Small intestine (tissue), 16 donors: ENCODE measurements at places on chromosomes 1 and 21. TPM values are rescaled to one million over a fixed set of nuclear protein-coding genes. Genes with fewer than 3 reads are reported as not detected.

The KDF1 gene
- 19.9 TPM for polyA plus RNA-seq

The STX12 gene
- 63.3 TPM for polyA plus RNA-seq

The HCRTR1 gene
- polyA plus RNA-seq, result 0.10 TPM

GRCh38 chr1:119975006-119975405 is 78.7 kb upstream of the ADAM30 start:
- H3K4me3 ChIP-seq, result no peak overlapping the region
- no peaks in the 10 kb centered on the region for H3K27me3 ChIP-seq

DNA sequence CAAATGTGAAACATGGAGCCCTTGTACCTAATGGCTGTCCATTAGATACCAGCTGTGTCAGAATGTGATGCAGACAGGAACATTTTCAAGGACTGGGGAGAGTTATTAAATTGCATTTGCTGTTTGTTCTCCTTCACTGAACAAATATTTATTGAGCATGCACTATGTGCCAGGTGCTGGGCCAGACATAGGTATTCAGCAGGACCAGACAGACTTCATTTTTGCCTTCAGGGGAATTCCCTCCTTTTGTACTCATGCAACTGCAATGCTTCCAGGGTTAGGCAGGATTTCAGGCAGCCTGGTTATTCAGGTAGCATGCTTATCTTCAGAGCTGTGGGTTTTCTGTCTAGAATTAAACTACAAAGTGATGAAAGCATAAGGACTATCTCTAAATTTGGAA is 64.2 kb upstream of the SMYD2 start:
- H3K27ac ChIP-seq, result no peak overlapping the region
- H3K4me1 ChIP-seq, result no peaks in the 10 kb centered on the region
- no peaks in the 10 kb centered on the region for H3K36me3 ChIP-seq
- DNase-seq, result no peak
- peaks cover 4% of the 10 kb centered on the region for H3K27me3 ChIP-seq
- no peak overlapping the region for H3K4me3 ChIP-seq

- H3K27me3 ChIP-seq, result no peaks in the 10 kb centered on the region
- no peaks in the 10 kb centered on the region for H3K4me1 ChIP-seq
- H3K36me3 ChIP-seq, result no peaks in the 10 kb centered on the region
- H3K27ac ChIP-seq, result no peak overlapping the region
- peak; percentile 59 for DNase-seq
These were observed 85.8 kb upstream of the RGS1 start for GRCh38 chr1:192489748-192490147.

- no peak for DNase-seq
- H3K36me3 ChIP-seq, result no peaks in the 10 kb centered on the region
- no peak overlapping the region for H3K4me3 ChIP-seq
- no peaks in the 10 kb centered on the region for H3K27me3 ChIP-seq
These were observed 22.5 kb downstream of the DISP3 start for GRCh38 chr1:11501491-11501897.

GRCh38 chr1:155872527-155872926 is 13.2 kb downstream of the SYT11 start:
- no peak overlapping the region for H3K4me3 ChIP-seq
- no peak overlapping the region for H3K27ac ChIP-seq
- no peaks in the 10 kb centered on the region for H3K27me3 ChIP-seq
- H3K4me1 ChIP-seq, result no peaks in the 10 kb centered on the region

- H3K4me3 ChIP-seq, result no peak overlapping the region
- no peak overlapping the region for H3K27ac ChIP-seq
- no peaks in the 10 kb centered on the region for H3K27me3 ChIP-seq
- no peaks in the 10 kb centered on the region for H3K36me3 ChIP-seq
These were observed 14.5 kb upstream of the COG2 start for GRCh38 chr1:230627767-230628166.

- H3K4me3 ChIP-seq, result no peak overlapping the region
- H3K36me3 ChIP-seq, result no peaks in the 10 kb centered on the region
- peaks cover 3% of the 10 kb centered on the region for H3K4me1 ChIP-seq
- no peak overlapping the region for H3K27ac ChIP-seq
- no peak for DNase-seq
- H3K27me3 ChIP-seq, result no peaks in the 10 kb centered on the region
These were observed 75.9 kb upstream of the B3GALT5 start for GRCh38 chr21:39536835-39537234.

GRCh38 chr1:234000557-234001041 is 96.1 kb downstream of the SLC35F3 start:
- H3K36me3 ChIP-seq, result no peaks in the 10 kb centered on the region
- DNase-seq, result no peak
- H3K4me3 ChIP-seq, result no peak overlapping the region
- H3K4me1 ChIP-seq, result no peaks in the 10 kb centered on the region

GRCh38 chr21:41579692-41580091 is 71.7 kb upstream of the TMPRSS2 start:
- peak; percentile 96 for DNase-seq
- no peak overlapping the region for H3K4me3 ChIP-seq
- H3K36me3 ChIP-seq, result no peaks in the 10 kb centered on the region
- H3K27me3 ChIP-seq, result no peaks in the 10 kb centered on the region

GRCh38 chr1:96492236-96492635 is 229.3 kb upstream of the PTBP2 start:
- H3K4me3 ChIP-seq, result no peak overlapping the region
- no peak for DNase-seq
- H3K36me3 ChIP-seq, result no peaks in the 10 kb centered on the region
- H3K4me1 ChIP-seq, result no peaks in the 10 kb centered on the region
- H3K27ac ChIP-seq, result no peak overlapping the region

GRCh38 chr1:29470087-29470787 is 233.9 kb downstream of the PTPRU start:
- H3K27ac ChIP-seq, result no peak overlapping the region
- H3K27me3 ChIP-seq, result no peaks in the 10 kb centered on the region
- DNase-seq, result no peak
- no peaks in the 10 kb centered on the region for H3K36me3 ChIP-seq
- H3K4me1 ChIP-seq, result no peaks in the 10 kb centered on the region

GRCh38 chr1:53275566-53275965 is 37.2 kb upstream of the MAGOH start:
- H3K27ac ChIP-seq, result no peak overlapping the region
- H3K27me3 ChIP-seq, result peaks cover 2% of the 10 kb centered on the region
- no peaks in the 10 kb centered on the region for H3K4me1 ChIP-seq
- no peak overlapping the region for H3K4me3 ChIP-seq

- H3K4me1 ChIP-seq, result peaks cover 22% of the 10 kb centered on the region
- no peak overlapping the region for H3K27ac ChIP-seq
- H3K36me3 ChIP-seq, result no peaks in the 10 kb centered on the region
- no peak overlapping the region for H3K4me3 ChIP-seq
These were observed 58.2 kb downstream of the BCAR3 start for GRCh38 chr1:93623436-93623835.

DNA sequence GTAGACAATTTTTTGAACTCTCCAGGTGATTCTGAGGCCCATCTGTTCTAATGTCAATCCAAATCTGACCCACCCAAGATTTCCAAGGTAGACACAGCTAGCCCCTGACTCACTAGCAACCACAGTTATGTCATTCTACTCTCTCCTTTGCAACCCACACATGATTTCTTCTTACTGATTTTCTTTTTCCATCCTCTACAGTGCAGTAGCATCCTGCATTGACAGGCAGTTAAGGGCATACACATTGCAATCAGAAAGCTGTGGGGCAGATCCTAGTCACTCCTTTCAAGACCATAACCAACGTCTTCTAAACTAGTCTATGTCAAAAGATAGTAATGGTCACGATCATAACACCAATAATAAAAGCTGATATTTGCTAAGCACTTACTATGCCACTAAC is 54.2 kb downstream of the JAK1 start:
- H3K4me1 ChIP-seq, result peaks cover 32% of the 10 kb centered on the region
- H3K27ac ChIP-seq, result no peak overlapping the region
- H3K27me3 ChIP-seq, result no peaks in the 10 kb centered on the region
- DNase-seq, result no peak

GRCh38 chr1:93566227-93566626 is 115.4 kb downstream of the BCAR3 start:
- no peak overlapping the region for H3K27ac ChIP-seq
- peaks cover 6% of the 10 kb centered on the region for H3K36me3 ChIP-seq
- peaks cover 13% of the 10 kb centered on the region for H3K4me1 ChIP-seq
- no peak overlapping the region for H3K4me3 ChIP-seq
- no peak for DNase-seq

GRCh38 chr1:19809044-19809750 is 5.9 kb downstream of the RNF186 start:
- peaks cover 54% of the 10 kb centered on the region for H3K4me1 ChIP-seq
- H3K36me3 ChIP-seq, result no peaks in the 10 kb centered on the region
- peak overlapping the region; percentile 26 for H3K27ac ChIP-seq
- H3K4me3 ChIP-seq, result no peak overlapping the region
- H3K27me3 ChIP-seq, result no peaks in the 10 kb centered on the region

DNA sequence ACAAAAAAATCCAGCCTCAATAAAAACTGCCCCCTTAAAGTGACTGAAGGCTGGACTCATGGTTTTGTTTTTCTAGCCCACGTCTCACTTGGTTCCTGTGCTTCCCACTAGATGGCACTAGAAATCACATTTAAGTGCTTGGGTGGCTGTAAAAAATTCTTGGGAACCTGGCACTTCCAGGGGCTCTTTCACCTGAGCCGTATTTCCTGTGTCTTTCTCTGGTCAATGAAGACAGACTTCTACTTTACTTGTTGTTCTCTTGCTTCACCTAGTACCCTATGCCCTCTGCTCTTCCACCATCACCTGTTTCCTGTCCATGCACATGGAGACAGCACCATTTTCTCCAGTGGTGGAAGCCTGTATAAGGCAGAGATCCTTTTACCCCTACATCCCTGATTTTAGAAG is 20.0 kb downstream of the METTL13 start:
- no peak overlapping the region for H3K4me3 ChIP-seq
- peak; percentile 69 for DNase-seq
- H3K27me3 ChIP-seq, result no peaks in the 10 kb centered on the region
- peaks cover 3% of the 10 kb centered on the region for H3K36me3 ChIP-seq
- H3K27ac ChIP-seq, result peak overlapping the region; percentile 57
